ENCODE measurements at places on chromosomes 1 and 21.

DNA sequence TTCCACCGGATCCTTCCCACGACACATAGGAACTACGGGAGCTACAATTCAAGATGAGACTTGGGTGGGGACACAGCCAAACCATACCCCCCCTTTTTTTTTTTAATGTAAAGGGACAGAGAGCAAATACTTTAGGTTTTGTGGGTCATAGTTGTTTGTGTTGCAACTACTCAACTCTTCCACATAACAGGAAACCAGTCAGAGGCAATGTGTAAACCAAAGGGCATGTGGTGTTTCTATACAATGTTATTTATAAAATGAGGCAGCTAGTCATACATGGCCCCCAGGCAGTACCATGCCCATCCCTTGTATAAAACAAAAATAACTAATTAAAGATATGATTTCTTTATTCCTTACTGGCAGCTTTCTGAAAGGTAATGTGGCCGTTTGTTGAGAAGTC lies 845.4 kb upstream of the ADAMTS5 start:
- DNase-seq = no peak

- no peak for DNase-seq
These were observed 392.8 kb upstream of the CAMK1G start for GRCh38 chr1:209190591-209191261.

GRCh38 chr1:201518071-201518470 lies 11.1 kb upstream of the CSRP1 start:
- DNase-seq = no peak

DNA sequence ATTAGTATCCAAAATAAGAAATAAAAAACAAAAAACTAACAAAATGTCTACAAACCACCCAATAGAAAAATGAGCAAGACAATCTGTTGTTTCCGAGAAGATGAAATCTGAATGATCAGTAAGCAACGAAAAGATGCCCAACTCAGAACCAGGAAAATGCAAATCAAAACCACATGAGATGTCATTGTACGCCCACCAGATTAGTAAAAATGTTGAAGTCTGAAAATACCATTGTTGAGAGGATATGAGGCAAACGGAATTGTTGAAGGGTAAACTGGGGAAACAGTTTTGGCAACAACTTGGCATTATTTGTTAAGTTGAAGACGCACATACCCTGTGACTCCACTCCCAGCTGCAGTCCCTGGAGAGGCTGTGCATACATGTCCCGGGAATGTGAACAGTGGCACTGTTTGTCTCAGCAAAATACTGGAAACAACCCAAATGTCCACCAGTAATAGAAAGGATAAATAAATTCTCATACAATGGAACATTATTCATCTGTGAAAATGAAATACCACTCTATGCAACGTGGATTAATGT lies 10.6 kb downstream of the ZBTB17 start:
- DNase-seq = no peak

DNA sequence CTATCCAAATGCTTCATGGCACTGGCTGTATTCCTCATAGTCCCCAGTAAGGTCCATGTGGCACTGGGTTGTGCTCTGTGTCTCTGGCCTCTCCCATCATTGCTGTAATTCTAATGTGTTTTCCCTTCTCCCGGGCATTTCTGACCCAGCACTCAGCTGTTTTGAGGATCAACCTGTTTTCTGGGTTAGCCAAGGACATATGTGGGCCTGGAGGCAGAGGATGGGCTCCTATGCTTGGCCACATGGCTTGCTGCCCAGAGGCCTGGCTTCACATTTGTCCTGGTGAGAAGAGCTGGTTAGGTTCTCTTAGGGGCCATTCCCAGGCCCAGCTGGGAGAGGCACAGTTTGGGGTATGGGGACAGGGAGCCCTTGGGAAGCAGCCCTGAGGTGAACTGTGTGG lies 103.1 kb downstream of the FAM78B start:
- no peak for DNase-seq

- DNase-seq = no peak
These were observed 36.4 kb upstream of the PRSS38 start for GRCh38 chr1:227779021-227779441.

- DNase-seq = no peak
These were observed 69.4 kb upstream of the VAV3 start for GRCh38 chr1:108034396-108034795.

DNA sequence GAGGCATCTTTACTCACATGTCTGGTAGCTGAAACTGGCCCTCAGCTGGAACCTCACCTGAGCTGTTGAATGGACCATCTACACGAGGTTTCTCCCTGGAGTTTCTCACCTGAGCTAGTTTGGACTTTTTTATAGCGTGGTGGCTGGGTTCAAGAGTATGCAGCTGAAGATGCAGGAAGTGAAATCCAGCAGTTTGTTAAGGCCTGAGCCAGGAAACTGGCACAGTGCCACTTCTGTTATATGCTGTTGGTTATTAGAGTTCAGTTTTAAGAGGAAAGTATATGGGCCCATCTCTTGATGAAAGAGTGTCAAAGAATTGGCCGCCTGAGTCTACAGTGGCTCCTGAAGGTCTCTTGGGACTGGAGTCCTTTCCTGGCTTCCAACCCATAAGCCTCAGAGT lies 35.6 kb downstream of the STUM start:
- DNase-seq = no peak

DNA sequence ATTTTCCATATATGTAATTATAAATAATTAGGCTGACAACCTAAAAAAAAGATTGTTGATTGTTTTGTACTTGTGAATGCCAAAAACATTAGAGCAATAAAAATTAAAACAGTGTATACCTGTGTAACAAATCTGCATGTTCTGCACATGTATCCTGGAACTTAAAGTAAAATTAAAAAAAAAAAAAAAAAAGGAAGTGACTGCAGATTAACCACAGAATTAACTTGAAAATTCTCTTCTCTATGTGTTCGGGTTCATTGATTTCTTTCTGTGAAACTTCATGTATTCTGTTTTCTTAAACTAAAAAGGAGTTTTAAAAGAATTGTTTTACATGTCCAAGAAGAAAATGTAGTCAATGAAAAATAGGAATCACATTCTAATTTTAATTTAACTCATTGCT lies 95.7 kb downstream of the FASLG start:
- no peak for DNase-seq

DNA sequence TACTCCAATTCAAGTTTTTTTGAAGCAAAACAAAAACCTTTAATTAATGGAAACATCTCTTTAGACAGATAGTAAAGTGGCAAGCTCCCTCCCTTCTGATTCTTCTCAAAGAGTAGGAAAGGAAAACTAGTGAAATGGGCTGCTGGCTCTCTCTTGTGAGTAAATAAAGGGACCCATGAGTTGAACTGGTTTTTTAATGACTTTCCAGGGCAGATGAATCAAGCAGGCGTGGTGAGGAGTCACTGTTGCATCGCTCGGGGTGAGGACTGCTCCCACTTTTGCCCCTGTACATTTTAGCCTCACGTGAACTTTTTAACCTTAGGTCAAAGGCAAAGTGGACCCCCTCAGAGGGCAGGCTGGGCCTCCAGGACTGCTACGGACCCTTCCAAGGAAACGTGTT lies 64.8 kb downstream of the ABCA4 start:
- DNase-seq = no peak

DNA sequence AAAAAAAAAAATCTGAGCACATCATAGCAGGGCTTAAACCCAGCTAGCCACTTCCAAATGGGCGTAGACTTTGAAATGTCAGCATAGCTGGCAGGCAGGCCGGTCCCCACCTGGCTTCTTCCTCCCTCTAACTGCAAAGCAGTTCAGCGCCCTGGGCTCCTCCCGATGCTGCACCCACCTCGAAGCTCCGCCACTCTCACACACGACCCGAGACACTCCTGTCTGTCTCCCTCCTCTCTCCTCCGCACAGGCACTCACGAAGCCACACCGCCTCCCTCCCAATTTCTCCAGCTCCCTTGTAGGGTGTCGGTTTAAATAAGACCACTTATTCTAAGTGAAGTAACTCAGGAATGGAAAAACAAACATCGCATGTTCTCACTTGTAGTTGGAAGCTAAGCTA lies 301.3 kb downstream of the NPHP4 start:
- no peak for DNase-seq

GRCh38 chr1:230152999-230153398 lies 86.0 kb downstream of the GALNT2 start:
- no peak for DNase-seq

Data from stimulated activated CD4-positive, alpha-beta T cell treated with anti-CD3 and anti-CD28 coated beads, Interleukin-1b, Interleukin-23, amount 100 ng/mL, for 24 hours (primary cell).